Tibial nerve (tissue), 4 donors: ENCODE measurements at places on chromosomes 3 and 15. TPM values are rescaled to one million over a fixed set of nuclear protein-coding genes. Genes with fewer than 3 reads are reported as not detected.

Gene CYP1A1
- total RNA-seq: 5.1 TPM

Gene SAMMSON
- total RNA-seq: 2.1 TPM

Gene ACKR4
- not detected for total RNA-seq

Gene CYP1A2
- not detected for total RNA-seq

DNA sequence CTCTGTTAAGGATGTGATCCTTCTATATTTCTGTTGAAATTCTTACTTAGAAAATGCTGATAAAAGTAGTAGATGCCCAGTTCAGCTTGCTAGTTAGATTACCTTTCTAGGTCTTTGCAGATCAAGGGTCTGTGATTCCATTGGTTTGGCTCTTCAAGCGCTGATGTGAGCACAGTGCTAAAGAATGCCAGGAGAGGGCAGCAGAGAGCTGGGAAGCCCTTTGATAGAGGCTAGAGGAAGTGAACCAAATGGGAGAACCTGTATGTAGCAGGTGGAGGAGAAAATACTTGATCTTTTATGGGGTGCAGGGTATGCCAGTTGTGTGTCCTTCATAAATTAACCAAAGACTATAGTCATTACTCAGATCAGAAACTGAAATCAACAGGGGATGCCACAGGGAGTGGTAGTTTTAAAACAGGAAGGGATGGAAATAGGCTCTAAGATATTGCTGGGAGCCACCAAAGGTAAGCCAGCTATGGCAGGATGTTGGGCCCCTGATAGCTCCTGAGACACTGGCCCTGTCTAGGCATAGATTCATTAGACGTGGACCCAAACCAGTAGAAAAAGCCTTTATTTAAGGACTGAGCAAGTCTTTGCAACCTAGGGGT, 677.4 kb downstream of the SQOR start:
- peak; percentile 78 for DNase-seq

GRCh38 chr15:57348081-57348480, 28.2 kb upstream of the CGNL1 start:
- no peak for DNase-seq

DNA sequence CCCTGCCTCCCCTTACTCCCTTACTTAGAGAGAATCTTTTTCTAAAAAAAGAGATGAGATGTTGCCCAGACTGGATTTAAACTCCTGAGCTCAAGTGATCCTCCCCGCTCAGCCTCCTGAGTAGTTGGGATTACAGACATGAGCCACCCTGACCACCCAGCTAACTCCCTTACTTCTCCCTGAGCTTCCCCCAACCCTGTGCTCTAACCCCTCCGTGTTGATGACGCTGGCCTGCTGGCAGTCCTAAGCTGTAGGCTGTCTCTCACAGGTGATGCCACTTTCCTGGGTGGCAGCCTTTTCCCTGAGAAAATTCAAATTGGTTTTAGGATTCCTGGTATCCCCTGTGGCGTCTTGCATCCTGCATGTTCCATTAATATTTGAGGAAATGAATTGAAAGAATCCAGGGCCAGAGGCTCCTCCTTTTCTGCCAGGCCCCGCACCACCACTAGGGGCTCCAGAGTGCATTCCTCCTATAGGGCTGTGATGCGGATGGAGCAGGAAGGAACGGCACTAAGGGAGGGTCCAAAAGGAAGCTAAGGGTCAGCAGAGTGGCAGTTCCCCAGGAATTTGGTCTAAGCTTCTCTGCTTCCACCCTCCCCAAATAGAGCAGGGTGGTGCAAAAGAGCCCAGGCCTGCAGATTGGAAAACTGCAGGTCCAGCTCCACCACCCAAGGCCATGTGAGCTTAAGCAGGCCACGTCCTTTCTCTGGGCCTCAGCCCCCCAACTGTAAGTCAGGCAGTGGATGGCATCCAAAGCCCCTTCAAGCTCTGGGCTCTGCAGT, 101.1 kb downstream of the DAPK2 start:
- peak; percentile 39 for DNase-seq

DNA sequence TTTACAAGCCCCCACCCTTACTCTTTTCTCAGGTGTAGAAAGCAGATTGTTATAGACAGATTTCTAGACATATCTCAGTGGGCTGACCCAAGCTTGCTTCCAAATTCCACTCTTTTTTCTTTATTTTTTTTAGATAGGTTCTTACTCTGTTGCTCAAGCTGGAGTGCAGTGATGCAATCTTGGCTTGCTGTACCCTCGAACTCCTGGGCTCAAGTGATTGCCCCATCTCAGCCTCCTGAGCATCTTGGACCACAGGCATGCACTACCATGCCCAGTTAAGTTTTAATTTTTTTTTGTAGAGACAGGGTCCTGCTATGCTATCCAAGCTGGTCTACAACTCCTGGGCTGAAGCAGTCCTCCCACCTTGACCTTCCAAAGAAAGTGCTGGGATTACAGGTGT, 53.5 kb upstream of the ADAMTS9 start:
- peak; percentile 69 for DNase-seq

- DNase-seq: no peak
Measured at GRCh38 chr3:189403194-189403593, 228.0 kb upstream of the TP63 start.
